Mucosa of gallbladder (tissue), 1 donor: ENCODE measurements at places on chromosomes 2 and 18.
A peak's percentile ranks its signal among the peaks of the same experiment; 100 is the strongest.

GRCh38 chr18:55457028-55457427 is 131.0 kb downstream of the TCF4 start:
- no peak for DNase-seq

GRCh38 chr2:19577723-19578122 is 219.3 kb upstream of the OSR1 start:
- no peak for DNase-seq

DNA sequence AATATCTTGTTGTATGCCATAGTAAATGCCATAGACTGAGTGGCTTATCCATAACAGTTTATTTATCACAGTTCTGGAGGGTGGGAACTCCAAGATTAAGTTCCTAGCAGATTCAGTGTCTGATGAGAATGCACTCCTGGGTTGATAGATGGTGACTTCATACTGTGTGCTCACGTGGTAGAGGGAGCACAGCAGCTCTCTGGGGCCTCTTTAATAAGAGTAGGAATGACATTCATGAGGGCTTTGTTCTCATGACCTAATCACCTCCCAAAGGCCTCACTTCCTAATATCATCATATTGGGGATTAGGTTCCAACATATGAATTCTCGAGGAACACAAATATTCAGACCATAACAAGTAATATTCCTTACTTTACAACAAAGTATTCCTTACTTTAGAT is 98.1 kb upstream of the SH3BP4 start:
- DNase-seq, result no peak

DNA sequence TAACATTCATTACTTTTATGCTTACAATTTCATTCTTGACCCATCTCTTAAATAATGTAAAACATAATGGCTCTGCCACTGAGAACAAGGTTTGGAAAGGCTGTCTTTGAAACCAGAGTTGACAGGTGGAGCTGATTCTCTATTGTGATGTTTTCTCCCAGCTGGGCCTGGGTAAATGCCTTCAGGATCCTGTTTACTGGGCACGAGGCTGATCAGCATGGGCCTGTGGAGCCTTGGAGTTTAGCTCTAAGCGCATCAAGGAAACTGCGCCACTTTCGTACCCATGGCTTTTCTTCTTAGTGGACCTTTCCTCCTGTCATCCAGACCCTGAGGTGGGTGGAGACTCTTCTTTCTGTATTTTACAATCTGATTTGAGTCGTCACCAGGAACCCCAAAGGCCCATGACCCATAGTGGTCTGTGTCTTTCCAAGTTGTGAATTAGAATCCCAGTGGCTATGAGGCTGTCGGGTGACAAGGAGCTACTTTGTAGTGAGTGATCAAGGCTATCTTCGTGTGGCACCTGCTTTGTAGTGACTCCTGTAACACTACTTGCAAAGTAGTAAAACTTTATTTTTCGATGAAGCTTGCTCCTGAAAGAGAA is 123.1 kb downstream of the LPIN1 start:
- no peak for DNase-seq

DNA sequence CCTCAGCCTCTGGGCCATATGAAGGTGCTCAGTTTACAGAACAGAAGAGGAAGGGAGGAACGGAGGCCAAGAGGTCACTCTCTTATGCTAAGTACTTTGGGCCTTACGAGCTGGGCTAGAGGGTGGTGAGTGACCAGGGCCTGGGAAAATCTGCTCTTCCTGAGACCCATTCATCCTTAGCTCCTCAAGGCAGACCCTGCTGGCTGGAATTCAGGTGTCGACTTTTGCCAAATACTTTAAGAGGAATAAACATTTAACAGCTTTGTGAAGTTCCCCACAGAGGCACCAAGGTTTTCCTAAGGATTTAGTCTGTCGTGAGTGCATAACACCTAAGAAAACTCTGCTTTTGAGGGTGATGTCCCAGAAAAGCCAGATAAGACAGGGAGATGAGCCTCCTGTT is 129.7 kb upstream of the SIX2 start:
- DNase-seq, result no peak

DNA sequence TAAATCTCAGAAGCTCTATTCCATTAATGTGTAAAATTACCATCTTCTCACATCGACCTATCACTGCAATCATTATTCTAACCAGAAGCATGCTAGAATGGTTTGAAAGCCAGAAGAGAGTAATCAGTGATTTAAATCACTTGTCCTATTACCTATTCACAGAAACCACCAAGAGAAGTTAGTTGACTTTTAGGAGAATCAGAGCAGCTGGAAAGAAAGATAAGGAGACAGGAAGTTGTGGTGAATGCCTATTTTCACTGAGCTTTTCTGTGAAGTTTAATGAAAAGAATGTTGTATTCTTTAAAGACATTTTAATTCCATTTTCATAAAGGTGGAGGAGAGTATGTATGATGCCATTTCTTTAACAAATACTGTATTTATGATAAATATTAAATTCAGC is 352.6 kb upstream of the CRIM1 start:
- no peak for DNase-seq

DNA sequence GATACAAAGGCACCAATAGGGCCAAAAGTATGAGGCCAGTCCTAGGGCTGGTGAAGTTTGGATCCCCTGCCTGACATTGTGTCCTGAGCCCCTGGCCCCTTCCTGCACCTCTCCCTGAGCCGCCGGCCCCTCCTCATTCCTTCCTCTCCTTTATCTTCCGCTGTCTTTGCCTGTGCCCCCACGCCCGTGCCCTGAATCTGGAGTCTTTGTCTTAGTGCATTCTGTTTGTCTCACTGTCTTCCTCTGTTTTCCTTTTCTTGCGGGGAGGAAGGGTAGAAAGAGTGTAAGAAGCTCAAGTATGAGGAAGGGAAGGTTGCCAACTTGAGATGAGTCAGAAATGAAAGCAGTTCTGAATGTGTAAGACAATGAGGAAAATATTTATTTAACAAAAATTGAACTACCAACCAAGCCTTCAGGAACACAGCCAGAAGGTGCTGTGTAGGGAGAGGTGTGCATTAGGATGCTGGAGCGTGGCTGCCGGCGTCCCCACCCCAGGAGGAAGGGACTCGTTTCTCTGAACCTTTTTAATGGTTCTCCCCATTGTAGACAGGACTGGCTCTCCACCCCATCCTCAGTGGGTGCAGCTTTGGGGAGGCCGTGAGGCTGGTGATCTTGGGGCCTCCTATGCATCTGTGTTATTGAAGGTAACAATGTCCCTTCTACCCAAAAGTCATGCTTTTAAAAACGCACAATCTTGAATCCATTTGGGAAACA is 133.1 kb downstream of the NEDD4L start:
- DNase-seq, result peak; percentile 71

- no peak for DNase-seq
Measured at GRCh38 chr2:69384618-69385081, 2.4 kb downstream of the GFPT1 start.

GRCh38 chr2:149737896-149738295 is 150.3 kb upstream of the MMADHC start:
- no peak for DNase-seq

DNA sequence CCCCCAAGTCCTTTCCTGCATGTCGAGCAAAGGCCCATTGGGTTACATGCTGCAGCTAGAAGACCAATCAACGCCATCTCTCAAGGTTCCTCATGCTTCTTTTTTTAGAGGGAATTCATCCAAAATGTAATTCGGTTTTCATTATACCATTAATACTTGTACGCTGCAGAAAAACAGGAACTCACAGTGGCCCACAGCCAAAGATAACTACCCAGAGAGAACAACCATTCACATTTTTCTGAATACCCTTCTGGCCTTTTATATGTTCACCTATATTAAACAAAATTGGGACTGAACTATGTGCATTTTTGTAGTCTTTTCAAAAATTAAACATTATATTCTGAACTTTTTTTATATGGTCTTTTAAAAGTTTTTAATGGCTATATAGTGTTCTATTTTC is 25.8 kb downstream of the FARP2 start:
- no peak for DNase-seq

- DNase-seq, result peak; percentile 50
Measured at GRCh38 chr2:135709992-135710391, 31.7 kb upstream of the UBXN4 start.

DNA sequence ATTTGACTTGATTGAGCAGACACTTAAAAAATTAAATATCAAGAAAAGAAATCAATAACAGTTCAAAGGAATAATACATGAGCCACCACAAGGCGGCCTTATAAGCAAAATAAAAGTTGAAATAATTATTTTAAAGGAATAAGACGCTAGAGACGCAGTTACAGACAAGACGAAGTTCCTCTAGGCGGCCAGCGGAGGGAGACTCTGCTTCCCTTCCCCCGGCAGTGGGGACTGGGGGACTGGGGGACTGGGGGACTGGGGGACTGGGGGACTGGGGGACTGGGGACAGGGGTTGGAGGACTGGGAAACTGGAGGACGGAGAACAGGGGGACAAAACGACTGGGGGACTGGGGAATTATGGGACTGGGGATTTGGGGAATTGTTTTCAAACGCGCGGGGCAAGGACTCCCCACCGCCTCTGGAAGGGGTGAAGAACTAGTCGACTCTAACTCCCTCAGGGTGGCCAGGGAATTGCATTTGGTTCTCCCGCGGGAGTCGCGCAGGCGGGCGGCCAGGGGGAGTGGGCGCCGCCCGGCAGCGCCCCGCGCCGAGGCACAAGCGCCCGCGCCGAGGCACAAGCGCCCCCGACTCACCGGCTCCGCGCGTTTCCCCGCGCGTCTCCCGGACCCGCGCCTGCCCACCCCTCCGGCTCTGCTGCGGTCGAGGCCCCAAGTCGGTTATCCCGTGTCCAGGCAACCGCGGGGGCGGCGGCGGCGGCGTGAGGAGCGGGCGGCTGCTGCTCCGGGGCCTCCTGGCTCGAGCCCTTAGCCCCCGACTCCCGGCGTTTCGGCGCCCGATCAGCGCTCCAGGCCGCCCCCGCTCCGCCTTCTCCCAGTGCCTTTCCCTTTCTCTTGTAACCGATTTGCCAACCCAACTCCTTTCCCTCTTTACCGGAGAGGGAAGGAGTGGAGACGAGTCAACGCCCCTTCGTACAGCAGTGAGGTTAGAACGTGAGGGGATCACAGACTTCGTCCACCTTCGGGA is at the start of gene CCDC178:
TSS of gene CCDC178 (minus strand) at position 662 of the 984 bp plus-strand sequence. CDS start 28,633 bp downstream, outside the sequence.
- peak; percentile 40 for DNase-seq

- DNase-seq, result no peak
Measured at GRCh38 chr2:164114937-164115336, 379.1 kb upstream of the FIGN start.

DNA sequence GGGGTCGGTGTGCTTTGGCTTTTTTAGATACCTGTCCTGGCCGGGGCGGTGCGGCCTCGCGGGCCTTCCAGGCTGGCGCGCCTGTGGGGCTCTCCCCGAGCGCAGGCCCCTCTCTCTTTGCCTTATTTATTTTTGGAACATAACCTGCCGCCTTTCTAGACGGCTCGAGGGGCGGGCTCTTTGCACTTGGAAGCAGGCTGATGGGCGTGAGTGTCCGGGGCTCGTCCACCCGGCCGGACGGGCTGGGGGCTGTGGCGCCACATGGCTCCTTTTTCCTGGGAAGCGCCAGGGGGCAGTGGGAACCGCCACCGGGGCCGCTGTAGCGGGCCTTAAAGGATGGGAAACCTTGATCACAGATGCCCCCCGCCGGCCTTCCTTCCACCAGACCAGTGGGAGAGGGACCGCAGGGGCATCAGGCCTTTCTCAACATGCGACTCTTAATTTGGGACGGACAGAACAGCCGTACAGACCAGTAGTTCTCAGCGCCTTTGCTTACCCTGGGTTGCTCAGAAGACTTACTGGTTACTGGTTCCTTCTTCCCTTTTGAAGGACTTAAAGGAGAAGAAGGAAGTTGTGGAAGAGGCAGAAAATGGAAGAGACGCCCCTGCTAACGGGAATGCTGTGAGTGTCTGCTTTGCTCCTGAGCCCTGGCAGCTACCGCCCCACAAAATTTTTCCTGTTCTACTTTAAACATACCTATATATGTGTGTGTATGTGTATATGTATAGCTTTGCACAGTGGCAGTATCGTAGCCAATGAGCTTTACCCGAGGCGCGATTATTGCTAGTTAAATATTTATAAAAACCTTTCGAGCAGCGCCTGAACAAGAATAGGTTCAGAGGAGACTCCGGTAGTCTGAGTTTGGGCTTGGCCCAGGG is 2.7 kb downstream of the PTMA start:
- DNase-seq, result peak; percentile 20

GRCh38 chr2:98985905-98986666 is 50.1 kb upstream of the CRACDL start:
- DNase-seq, result no peak

DNA sequence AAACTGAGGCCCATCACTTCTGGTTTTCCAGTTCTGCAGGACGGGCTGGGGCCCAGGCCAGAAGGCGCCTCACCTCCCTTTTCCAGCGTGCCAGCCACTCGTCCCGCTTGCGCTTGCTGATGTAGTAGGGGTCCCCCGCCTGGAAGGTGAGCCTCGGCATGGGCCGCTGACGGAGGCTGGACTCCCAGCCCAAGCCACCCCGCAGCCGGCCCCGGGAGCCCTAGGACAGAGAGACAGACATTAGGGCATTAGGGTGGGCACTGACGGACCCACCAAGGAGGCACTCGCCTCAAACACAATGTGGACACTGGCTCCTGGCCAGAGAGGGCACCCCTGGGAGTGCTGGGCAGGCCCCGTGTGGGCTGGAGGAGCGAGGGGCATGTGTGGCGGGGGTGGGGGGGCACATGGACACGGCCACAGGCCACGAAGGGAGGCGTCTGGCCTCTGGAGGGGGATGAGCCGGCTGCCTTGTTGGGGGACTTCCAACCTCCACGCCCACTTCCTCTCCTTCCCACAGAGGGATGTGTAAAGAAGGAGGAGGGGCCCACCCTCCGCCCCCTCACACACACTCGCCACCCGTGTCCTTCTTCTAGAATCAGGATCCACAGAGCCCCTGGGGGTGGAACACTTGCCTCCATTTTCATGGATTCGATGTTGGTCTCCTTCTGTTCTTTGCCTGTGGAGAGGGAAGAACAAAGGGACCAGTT is 66.7 kb downstream of the DNMT3A start:
- no peak for DNase-seq
